ENCODE measurements at places on chromosomes 6 and 20.

- H3K36me3 ChIP-seq: no peaks in the 10 kb centered on the region
- no peaks in the 10 kb centered on the region for H3K27me3 ChIP-seq
- no peak overlapping the region for H3K27ac ChIP-seq
- peaks cover 33% of the 10 kb centered on the region for H3K4me1 ChIP-seq
- H3K4me3 ChIP-seq: no peak overlapping the region
These were observed 28.6 kb downstream of the RALY start for GRCh38 chr20:34022151-34022838.

DNA sequence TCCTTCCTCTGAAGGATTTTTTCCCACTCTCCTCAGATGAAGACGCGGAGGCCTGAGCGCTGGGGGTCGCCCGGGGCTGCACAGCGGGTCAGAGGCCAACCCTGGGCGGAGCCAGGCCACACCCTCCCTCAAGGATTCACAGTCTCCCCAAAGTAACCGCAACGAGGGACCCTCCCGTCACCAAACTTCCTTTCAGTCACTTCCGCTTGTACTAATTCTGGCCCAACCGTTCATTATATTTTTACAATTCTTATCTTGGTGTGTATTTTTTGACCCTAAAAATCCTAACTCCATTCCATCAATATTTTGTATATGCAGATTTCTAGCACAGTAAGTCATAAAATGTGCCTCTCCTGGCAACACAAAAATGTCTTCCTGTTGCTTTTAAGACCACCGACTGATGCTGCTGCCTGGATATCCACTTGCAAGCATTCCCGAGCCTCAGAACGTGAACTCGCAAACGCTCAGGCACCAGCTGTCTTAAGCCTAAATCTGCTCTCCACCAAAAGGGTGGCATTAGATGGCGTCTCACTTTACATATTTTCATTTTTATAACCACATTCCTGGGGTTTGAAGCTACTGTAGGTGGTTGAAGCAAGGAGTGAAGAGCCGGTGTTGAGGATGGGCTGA is 128.0 kb downstream of the DLL1 start:
- H3K4me3 ChIP-seq: no peak overlapping the region
- no peaks in the 10 kb centered on the region for H3K36me3 ChIP-seq
- no peak overlapping the region for H3K27ac ChIP-seq
- H3K4me1 ChIP-seq: no peaks in the 10 kb centered on the region

DNA sequence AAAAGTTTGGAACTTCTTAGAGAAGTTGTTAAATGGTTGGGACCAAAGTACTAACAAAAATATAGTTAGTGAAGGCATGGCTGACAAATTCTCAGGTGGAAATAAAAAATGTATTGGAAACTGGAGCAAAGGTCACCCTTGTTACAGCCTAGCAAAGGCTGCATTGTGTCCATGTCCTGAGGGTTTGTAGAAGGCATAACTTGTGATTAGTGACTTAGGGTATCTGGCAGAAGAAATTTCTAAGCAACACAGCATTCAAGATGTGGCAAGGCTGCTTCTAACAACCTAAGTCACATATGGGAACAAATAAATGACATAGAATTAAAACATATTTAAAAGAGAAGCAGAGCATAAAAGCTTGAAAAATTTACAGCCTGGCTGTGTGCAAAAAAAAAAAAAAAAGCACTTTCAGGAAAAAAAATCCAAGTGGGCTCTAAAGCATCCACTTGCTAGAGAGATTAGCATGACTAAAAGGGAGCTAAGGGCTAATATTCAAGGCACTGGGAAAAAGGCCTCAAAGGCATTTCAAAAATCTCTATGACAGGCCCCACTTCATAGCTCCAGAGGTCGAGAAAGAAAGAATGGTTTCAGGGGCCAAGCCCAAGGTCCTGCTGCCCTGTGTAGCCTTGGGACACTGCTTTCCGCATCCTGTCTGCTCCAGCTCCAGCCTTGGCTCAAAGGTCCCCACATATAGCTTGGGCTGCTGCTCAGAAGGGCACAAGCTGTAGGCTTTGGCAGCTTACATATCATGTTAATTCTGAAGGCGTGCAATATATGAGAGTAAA is 453.2 kb upstream of the PTCHD4 start:
- peaks cover 8% of the 10 kb centered on the region for H3K4me1 ChIP-seq
- H3K36me3 ChIP-seq: no peaks in the 10 kb centered on the region
- no peaks in the 10 kb centered on the region for H3K27me3 ChIP-seq
- H3K27ac ChIP-seq: peak overlapping the region; percentile 29
- H3K4me3 ChIP-seq: no peak overlapping the region
- peak; percentile 4 for DNase-seq

DNA sequence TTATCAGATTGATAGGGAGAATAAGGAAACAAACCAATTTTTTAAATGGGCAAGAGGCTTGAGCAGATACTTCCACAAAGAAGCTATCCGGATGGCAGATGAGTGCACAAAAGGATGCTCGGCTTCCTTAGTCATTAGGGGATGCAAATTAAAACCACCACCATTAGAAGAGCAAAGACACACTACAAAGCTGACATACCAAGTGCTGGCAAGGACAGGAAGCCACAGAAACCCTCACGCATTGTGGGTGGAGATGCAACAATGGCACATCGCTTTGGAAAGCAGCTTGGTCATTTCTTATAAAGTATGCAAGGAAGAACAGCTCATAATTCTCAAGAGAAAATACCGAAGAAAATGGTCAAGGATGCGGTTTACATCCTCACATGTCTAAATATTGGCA is 19.8 kb downstream of the BFSP1 start:
- H3K27ac ChIP-seq: no peak overlapping the region
- H3K4me3 ChIP-seq: no peak overlapping the region
- no peaks in the 10 kb centered on the region for H3K36me3 ChIP-seq
- DNase-seq: no peak
- H3K4me1 ChIP-seq: no peaks in the 10 kb centered on the region

- H3K27ac ChIP-seq: no peak overlapping the region
- no peak for DNase-seq
- peaks cover 2% of the 10 kb centered on the region for H3K36me3 ChIP-seq
- H3K4me3 ChIP-seq: no peak overlapping the region
These were observed 156.1 kb upstream of the CITED2 start for GRCh38 chr6:139530561-139530960.

DNA sequence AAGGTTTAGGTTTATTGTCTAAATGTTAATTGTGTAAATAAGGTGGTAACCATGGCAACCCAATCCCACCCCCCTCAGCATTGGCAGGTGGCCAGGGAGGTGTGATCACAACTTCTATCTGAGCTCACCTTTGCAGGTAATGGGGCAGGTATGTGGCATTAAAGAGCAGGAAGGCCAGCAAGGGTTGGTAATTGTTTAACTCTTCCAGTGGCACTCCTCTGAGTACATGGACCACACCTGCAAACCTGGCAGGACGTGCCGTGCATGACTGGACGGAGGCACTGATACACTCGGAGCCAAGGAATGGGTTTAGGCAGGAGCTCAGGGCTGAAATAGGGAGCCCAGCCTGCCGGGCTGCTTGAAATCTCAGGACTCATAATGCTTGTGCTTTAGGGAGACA is 107.0 kb upstream of the BMP2 start:
- no peak for DNase-seq
- no peak overlapping the region for H3K27ac ChIP-seq
- H3K4me3 ChIP-seq: no peak overlapping the region
- no peaks in the 10 kb centered on the region for H3K27me3 ChIP-seq
- no peaks in the 10 kb centered on the region for H3K36me3 ChIP-seq

DNA sequence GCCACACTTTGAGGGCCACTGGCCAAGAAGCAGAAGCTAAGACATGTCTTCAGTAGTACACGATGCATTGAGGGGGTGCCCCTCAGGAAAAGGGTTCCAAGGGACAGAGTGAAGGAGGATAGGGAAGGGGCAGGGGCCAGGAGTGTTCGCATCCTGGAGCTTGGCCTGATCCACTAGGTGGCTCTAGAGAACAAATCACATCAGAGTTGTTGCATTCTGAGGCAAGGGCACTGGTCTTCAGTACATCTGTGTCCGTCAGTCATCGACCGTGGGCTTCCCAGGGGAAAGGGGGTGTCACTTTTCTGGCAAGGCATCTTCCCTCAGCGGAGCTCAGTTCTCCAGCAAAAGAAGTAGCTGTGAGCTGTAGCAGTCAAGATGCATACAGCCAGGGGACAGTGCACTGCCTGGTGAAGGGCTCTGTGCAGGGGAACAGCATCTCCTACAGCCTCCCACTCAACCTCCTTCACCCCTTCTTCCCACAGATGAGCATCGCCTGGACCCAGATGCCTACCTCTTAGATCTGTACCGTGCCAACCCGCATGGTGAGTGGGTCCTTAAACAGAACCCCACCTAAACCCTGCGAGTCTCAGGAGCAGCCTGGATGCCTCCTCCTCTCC is 47.8 kb downstream of the ARHGAP40 start:
- no peaks in the 10 kb centered on the region for H3K4me1 ChIP-seq
- H3K36me3 ChIP-seq: peaks cover 4% of the 10 kb centered on the region
- peaks cover 3% of the 10 kb centered on the region for H3K27me3 ChIP-seq

All from trophoblast cell (in vitro differentiated cells and primary cell).